ENCODE measurements at places on chromosomes 7 and 10. TPM values are rescaled to one million over a fixed set of nuclear protein-coding genes. Genes with fewer than 3 reads are reported as not detected.

The NPSR1 gene
- total RNA-seq = not detected

The MYL10 gene
- total RNA-seq = not detected

DNA sequence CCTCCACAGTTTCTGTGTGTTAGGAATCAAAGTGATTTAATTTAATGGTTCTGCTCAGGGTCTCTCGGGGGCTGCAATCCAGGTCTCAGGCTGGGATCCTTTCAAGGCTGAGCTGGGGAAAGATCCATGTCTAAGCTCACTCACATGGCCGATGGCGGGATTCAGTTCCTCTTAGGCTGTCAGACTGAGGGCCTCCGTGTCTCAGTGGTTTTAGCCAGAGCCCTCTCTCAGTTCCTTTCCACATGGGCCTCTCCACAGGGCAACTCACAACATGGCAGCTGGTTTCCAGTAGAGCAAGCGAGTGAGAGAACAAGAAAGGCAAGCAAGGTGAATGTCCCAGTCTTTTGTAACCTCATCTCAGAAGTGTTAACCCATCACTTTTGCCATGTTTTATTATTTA is 26.9 kb downstream of the CAV1 start:
- no peak for DNase-seq
- H3K27me3 ChIP-seq = no peaks in the 10 kb centered on the region
- peaks cover 84% of the 10 kb centered on the region for H3K36me3 ChIP-seq
- H3K27ac ChIP-seq = peak overlapping the region; percentile 36
- peaks cover 78% of the 10 kb centered on the region for H3K4me1 ChIP-seq

- H3K27ac ChIP-seq = no peak overlapping the region
- no peaks in the 10 kb centered on the region for H3K27me3 ChIP-seq
- no peaks in the 10 kb centered on the region for H3K36me3 ChIP-seq
- peaks cover 11% of the 10 kb centered on the region for H3K4me1 ChIP-seq
- H3K4me3 ChIP-seq = no peak overlapping the region
These were observed 245.3 kb upstream of the SLC26A5 start for GRCh38 chr7:103691291-103691690.

DNA sequence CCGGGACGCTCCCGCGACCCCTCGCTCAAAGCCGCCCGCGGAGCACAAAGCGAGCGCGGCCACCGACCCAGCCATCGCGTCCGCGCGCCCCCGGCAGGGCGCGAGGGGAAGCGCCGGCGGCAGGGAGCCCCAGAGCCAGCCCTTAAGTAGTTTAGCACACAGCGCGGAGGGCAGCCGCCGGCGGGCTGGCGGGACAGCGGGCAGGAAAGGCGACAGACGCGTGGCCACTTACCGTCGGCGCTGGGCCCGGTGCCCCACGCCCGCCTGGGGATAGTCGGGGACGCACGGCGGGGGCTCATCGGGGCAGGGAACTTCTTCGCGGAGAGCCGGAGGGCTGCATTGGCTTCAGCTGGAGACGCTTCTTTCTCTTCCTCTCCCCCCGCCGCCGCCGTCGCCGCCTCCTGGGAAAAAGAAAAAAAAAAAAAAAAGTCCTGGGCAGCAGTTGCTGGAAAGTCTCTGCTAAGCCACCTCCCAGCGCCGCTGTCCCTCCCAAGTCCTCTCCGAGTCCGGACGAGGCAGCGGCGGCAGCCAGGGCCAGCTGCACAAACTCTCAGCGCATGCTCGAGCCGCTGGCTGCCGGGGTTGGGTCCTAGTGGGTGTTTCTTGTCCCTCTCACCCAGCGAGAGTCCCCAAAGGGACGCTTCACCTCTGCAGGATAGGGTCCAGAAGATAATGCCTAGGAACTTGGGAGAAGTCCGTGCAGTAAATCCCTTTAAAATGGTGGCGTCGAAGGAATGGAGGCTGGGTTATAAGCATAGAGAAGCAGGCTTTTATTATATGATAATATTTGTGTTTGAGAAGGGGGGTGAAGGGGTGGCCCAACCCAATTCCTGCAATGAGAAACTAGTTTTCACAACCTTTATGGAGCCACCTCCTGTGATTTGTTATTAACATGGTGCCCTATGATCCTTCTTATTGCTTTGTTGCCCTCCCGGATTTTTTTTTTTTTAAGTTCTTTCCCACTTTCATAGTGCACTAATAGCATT is at the start of gene TSPAN12:
Gene TSPAN12, minus strand, starts transcription at position 557 of the 986 bp plus-strand sequence. CDS start 1,381 bp downstream, outside the sequence.
- H3K4me3 ChIP-seq = peak within 1 kb of the TSS; percentile 87
- H3K27me3 ChIP-seq = peaks cover 20% of the 10 kb centered on the region
- H3K36me3 ChIP-seq = no peaks in the 10 kb centered on the region
- peak; percentile 80 for DNase-seq
- no peaks in the 10 kb centered on the region for H3K4me1 ChIP-seq

GRCh38 chr10:52499281-52499680 is 185.2 kb downstream of the DKK1 start:
- no peaks in the 10 kb centered on the region for H3K36me3 ChIP-seq
- H3K4me1 ChIP-seq = no peaks in the 10 kb centered on the region
- no peak for DNase-seq
- no peak overlapping the region for H3K4me3 ChIP-seq
- H3K27me3 ChIP-seq = no peaks in the 10 kb centered on the region

- no peak for DNase-seq
- H3K27me3 ChIP-seq = no peaks in the 10 kb centered on the region
- no peak overlapping the region for H3K4me3 ChIP-seq
- H3K36me3 ChIP-seq = no peaks in the 10 kb centered on the region
- H3K27ac ChIP-seq = no peak overlapping the region
These were observed 27.7 kb upstream of the PDCD4 start for GRCh38 chr10:110843796-110844616.

GRCh38 chr10:131451407-131452015 is 140.0 kb upstream of the TCERG1L start:
- H3K27ac ChIP-seq = no peak overlapping the region
- no peak for DNase-seq

DNA sequence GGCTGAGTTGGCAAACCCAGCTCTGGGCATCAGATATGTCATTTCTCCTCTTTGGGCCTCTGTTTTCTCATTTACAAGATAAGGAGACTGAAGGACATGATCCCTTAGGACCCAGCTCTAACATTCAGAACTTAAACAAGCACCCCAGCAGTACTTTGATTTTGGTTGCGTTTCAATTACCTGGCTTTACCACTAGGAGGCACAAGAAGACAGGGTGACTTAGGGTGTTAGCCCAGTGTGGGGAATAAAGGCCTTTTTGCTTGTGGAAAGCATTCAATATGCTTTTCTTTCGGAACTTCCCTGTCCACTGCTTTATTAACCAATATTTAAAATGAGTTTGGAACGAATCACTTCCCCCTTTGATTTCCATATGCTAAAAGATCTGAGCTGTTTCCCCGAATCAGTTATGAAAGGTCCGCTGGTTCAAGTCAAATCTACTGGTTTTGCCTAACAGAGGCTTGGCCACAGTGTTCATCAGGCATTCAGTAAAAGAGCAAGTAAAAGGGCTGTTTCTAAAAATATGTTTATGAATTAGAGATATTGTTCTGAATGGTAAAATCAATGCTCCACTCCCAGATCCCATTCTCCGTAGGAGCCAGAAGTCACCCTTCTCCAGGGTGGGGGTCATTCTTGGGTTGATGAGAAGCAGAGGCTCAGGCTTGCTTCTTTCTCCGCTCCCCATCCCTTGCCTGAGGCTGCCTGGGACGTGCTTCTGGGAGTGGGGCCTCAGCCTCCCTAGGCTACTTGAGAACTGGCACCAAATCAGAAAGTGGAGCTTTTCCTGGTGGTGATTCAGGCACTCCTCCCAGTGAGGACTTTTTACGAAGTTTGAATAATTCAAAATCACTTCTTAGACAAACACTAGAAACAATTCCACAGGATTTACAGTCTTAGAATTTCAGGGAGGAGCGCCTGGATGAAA is 105.5 kb downstream of the MYOF start:
- H3K36me3 ChIP-seq = peaks cover 76% of the 10 kb centered on the region
- peak; percentile 92 for DNase-seq
- peak overlapping the region; percentile 41 for H3K4me3 ChIP-seq
- H3K27me3 ChIP-seq = no peaks in the 10 kb centered on the region
- peaks cover 52% of the 10 kb centered on the region for H3K4me1 ChIP-seq

DNA sequence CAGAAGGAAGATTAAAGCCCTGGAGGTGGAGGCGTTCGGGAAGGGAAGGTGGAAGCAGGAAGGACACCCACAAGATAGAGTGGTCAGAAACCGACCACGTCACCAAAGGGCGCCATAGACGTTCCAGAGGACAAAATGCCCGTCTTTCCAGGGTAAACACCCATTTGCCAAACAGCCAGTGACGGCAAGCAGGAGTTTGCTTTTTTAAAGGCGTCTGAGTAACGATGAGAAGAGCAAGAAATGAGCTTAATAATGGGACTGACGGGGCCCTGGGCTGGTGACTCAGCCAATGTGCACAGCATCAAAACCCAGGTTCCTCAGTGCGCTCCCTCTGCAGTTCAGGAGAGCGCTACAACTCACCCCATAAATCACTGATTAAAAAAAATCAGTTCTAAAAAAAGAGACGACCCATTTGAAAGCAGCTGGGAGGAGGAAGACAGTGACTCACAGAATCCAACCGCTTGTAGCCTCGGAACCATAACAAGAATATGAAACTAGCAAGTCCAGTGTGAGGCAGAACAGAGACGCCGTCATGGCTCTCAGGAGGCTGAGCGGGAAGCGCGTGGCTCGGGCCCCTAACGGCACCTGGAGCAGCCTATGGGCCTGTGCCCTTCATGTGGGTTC is 5.9 kb downstream of the DIP2C start:
- peak; percentile 98 for DNase-seq
- no peaks in the 10 kb centered on the region for H3K36me3 ChIP-seq
- peak overlapping the region; percentile 86 for H3K4me3 ChIP-seq
- peak overlapping the region; percentile 98 for H3K27ac ChIP-seq
- no peaks in the 10 kb centered on the region for H3K27me3 ChIP-seq

DNA sequence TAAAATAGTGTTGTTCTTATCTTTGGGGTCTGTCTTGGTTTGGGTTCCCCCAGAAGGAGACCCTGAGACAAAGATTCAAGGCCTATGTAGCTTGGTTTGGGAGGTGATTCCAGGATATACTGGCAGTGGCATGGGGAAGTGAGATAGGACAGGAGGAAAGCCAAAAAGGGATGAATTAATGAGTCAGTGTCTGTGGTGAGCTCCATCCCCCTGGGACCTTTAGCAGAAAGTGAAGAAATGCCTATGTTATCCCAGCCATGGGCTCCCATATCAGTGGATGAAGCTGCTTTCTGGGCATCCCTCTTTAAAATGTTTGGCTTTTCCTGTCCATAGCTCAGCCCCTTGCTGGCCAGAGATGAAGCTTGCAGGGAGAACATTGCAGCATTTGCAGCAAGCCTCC is 217.0 kb upstream of the CTBP2 start:
- peak; percentile 78 for DNase-seq
- 0 out of 2 replicates have a peak, but pooled peaks cover 3% of the 10 kb centered on the region for H3K4me1 ChIP-seq
- H3K4me3 ChIP-seq = no peak overlapping the region

Data from GM23248 (cell line).